Fibroblast of lung (primary cell): ENCODE measurements at places on chromosomes 5 and 9. TPM values are rescaled to one million over a fixed set of nuclear protein-coding genes. Genes with fewer than 3 reads are reported as not detected.

- H3K4me3 ChIP-seq: no peak overlapping the region
- H3K27ac ChIP-seq: no peak overlapping the region
- no peaks in the 10 kb centered on the region for H3K27me3 ChIP-seq
- no peak for DNase-seq
- H3K4me1 ChIP-seq: no peaks in the 10 kb centered on the region
Observed at GRCh38 chr5:18489703-18490102, 855.4 kb downstream of the TAF11L14 start.

GRCh38 chr9:121154782-121155181 is 46.9 kb downstream of the RAB14 start:
- no peak for DNase-seq
- H3K27me3 ChIP-seq: no peaks in the 10 kb centered on the region
- H3K4me1 ChIP-seq: no peaks in the 10 kb centered on the region
- H3K4me3 ChIP-seq: no peak overlapping the region
- no peak overlapping the region for H3K27ac ChIP-seq

DNA sequence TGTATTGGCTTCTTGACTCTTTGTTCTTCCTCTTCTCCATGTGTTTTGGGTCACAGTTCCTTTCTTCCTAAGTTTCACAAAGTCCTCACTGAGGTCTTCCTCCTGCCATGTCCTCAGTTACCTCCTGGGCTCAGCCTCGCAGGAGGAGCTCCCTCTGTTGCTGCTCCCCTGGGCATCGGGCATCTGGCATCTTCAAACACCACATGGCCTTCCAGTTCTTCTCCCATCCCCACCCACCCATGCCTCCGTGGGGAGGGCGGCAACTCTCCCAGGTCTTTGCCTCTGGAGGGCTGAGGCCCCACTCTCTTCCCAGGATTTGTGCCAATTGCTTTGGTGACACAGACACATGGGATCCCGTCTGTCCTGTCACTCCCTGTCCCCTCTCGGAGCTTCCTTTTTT is 22.8 kb downstream of the MRPL36 start:
- H3K27ac ChIP-seq: no peak overlapping the region
- no peaks in the 10 kb centered on the region for H3K4me1 ChIP-seq
- no peaks in the 10 kb centered on the region for H3K36me3 ChIP-seq
- no peak overlapping the region for H3K4me3 ChIP-seq
- H3K27me3 ChIP-seq: no peaks in the 10 kb centered on the region
- no peak for DNase-seq

- H3K4me3 ChIP-seq: peak overlapping the region; percentile 84
- H3K36me3 ChIP-seq: no peaks in the 10 kb centered on the region
- H3K27ac ChIP-seq: no peak overlapping the region
- DNase-seq: no peak
Observed at GRCh38 chr5:65478336-65478735, 3.4 kb downstream of the ADAMTS6 start.

- H3K4me1 ChIP-seq: no peaks in the 10 kb centered on the region
- no peak overlapping the region for H3K27ac ChIP-seq
- no peak for DNase-seq
- H3K27me3 ChIP-seq: no peaks in the 10 kb centered on the region
Observed at GRCh38 chr5:153267506-153267905, 223.0 kb upstream of the GRIA1 start.

Gene GZMA
- not detected in 2 replicates for polyA plus RNA-seq

Gene MGAT1
- 80.6 and 90.4 TPM in 2 replicates for polyA plus RNA-seq

Gene PSAT1
- polyA plus RNA-seq: 46.6 and 74.6 TPM in 2 replicates

Gene C5
- polyA plus RNA-seq: 1.9 and 3.0 TPM in 2 replicates

Gene NIPSNAP3A
- 37.9 and 67.8 TPM in 2 replicates for polyA plus RNA-seq

Gene GLRA1
- not detected in 2 replicates for polyA plus RNA-seq

Gene FOXD4L6
- polyA plus RNA-seq: not detected in 2 replicates
